ENCODE measurements at places on chromosomes 16 and 17.

- no peak for DNase-seq
Observed at GRCh38 chr17:21061971-21062526, 19.2 kb upstream of the USP22 start.

- no peak for DNase-seq
Observed at GRCh38 chr17:11610999-11611566, 12.8 kb downstream of the DNAH9 start.

DNA sequence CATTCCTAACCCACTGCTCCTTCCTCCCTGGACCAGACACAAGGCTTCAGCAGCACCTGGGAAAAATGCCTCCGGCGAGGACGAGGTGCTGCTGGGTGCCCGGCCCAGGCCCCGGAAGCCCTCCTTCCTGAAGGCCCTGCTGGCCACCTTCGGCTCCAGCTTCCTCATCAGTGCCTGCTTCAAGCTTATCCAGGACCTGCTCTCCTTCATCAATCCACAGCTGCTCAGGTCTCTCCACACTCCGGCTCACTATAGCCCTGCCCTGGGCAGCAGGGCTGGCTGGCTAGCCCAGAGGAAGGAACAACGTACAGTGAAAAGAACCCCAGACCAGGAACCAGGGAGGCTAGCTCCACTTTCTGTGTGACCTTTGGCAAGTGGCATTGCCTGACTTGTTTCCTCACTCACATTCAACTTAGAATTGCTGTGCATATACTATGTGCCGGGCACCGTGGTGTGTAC, 26.2 kb downstream of the ABCC3 start:
- no peak for DNase-seq

GRCh38 chr17:65750166-65750565, 188.7 kb upstream of the AXIN2 start:
- no peak for DNase-seq

GRCh38 chr17:61492759-61493526, 40.7 kb downstream of the TBX4 start:
- DNase-seq: no peak

Measured in stimulated activated naive CD4-positive, alpha-beta T cell (primary cell).